Hippocampal formation (tissue), 2 donors: ENCODE measurements at places on chromosomes 16 and 17.
A peak's percentile ranks its signal among the peaks of the same experiment; 100 is the strongest.

DNA sequence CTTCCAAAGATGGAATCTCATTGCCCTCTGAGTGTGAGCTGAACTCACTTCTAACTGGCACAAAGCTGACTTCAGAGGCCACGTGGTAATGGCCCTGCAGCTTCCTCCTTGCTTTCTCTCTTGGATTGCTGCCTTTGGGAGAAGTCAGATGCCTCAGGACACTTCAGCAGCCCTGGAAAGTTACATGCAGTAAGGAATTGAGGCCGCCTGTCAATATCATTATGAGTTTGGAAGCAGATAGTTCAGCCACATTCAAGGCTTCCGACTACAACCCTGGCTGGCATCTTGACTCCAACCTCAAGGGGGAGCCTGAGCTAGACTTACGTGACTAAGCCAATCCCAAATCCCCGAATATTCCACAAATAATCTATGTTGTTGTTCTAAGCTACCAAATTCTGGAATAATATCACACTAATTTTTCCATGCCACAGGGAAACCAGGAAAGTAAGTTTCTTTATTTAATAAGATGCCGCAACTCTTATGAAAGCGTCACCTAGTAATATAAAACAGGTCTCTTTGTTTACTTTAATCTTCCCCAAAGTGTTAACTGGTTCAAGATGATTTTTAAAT is 13.6 kb downstream of the CEP20 start:
- DNase-seq: peak; percentile 35

- no peak for DNase-seq
Measured at GRCh38 chr17:64277831-64278562, 14.9 kb upstream of the TEX2 start.

DNA sequence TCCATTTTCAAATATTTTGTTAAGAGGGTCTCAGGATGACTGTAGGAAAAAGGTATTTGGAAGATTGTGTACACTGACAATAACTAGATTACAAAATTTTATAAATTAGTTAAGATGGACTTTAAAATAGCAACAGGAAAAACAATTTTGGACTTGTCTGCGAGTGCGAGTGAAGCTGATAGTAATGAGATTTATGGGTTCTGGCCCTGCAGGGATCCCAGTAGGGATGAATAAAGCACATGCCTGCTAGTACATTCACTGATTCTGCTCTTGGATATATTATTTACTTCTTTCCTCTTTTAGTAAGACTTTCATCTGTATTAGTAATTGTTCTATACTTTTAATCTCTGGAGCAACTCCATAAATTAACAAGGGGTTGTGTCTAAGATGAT is 28.2 kb downstream of the PRKCA start:
- no peak for DNase-seq

- no peak for DNase-seq
Measured at GRCh38 chr16:84303023-84303422, 8.3 kb downstream of the WFDC1 start.

DNA sequence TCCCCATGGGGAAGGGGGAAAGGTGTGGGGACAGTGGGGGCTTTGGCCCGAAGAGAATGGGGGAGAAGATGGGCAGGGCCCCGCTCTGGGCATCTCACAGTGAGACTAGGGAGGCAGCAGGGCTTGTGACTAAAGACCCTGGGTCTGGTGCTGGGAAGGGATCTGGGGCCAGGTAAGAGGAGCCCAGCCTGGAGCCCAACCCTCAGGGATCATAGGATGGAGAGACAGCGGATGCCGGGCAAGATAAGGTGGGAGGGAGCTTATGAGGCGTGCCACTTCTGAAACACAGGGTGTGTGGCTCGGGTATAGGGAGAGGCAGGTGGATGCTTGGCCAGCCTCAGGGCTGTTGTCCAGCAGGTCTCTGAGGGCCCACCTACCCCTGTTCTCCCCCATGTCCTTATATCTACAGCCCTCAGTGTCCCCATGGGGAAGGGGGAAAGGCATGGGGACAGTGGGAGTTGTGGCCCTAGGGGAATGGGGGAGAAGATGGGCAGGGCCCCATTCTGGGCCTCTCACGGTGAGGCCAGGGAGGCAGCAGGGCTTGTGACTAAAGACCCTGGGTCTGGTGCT is 15.4 kb downstream of the USP6 start:
- no peak for DNase-seq

DNA sequence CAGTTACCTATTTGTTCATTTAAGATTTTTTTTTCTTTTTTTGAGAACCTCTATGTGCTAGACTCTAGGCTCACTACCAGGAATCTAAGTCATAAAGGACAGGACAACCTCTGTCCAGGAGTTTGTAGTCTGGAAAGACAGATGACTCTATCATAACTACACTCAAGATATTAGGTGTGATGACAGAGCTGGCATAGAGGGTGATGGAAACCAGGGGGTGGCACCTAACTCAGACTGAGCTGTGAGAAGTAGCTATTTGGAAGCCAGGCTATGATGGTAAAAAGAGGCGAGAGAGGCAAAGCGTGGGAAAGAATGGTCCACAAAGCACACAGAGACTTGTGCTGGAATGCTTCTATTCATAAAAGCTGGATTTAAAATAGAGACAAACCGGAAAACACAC is 372.3 kb downstream of the SEC14L1 start:
- DNase-seq: no peak

GRCh38 chr16:83932955-83933673 is 19.9 kb upstream of the OSGIN1 start:
- DNase-seq: no peak

DNA sequence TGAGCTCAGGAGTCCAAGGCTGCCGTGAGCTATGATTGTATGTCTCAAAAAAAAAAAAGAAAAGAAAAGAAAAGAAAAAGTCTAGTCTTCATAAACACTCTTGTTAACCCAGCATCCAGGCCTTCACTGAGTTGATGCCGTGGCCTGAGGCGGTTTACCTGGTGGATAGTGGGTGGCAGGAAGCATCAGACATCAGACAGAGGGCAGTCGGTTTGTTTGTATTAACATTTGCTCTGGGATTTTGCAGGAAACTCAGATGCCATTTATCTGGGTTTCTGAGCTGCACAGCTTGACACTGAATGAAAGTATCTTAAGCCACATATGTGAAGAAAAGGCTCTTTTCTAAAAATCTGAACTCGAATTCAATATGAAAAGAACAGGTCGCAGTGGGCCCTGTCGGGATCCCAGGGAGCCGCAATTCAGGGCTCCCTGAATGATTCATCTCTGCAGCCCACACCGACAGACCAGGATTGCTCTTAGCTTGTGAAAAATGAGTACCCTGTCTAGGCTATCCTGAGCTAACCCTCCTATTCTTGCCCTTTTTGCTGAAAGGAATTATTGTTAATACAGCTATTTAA is 1.1 kb upstream of the DBNDD1 start:
- DNase-seq: no peak

DNA sequence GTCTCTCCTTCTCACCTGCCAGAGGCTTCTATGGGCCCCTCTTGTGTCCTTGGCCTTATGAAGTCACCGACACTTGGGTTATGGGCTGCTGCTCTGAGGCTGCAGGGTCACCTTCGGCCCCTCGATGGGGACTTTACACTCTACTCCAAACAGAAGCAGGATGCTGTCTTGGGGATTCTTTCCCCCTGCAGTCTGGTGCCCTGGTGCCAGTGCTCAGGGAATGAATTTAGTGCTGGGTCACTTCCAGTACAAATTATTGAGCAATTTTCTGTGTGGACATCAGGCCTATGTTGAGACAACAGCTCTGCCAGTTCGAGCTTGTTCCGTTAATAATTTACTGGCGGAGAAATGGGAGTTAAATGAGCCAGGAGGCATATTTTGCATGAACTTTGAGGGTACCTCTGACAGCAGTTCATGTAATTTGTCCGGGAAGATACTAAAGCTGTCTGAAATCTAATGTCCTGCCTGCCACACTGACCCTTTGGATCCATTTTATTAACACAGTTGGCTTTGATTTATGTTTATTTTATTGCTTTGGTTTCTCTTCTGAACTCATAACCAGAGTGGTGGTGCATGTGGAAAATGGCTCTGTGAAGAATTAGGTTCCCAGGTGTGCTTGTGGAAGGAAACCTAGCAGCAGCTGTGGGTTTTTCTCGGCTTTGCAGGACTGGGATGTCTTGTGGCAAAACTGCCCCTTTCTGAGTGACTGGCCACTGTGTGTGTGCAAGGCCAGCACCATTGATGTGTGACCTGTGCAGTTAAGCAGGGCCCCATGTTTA is 34.1 kb upstream of the DHX8 start:
- no peak for DNase-seq

- DNase-seq: no peak
Measured at GRCh38 chr17:31740611-31741082, 118.4 kb downstream of the COPRS start.

DNA sequence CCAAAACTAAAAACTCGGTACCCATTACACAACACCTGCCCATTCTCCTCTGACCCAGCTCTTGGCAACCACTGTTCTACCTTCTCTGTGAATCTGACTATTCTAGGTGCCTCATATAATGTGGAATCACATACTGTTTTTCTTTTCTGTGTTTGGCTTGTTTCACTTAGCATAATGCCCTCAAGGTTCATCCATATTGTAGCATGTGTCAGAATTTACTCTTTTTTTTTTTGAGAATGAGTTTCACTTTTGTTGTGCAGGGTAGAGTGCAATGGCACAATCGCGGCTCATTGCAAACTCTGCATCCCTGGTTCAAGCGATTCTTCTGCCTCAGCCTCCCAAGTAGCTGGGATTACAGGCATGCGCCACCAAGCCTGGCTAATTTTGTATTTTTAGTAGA is 59.5 kb upstream of the RBL2 start:
- no peak for DNase-seq

- DNase-seq: no peak
Measured at GRCh38 chr16:48157794-48158193, 2.0 kb upstream of the ABCC12 start.

- peak; percentile 16 for DNase-seq
Measured at GRCh38 chr16:26569793-26570192, 496.9 kb upstream of the C16orf82 start.
